ENCODE measurements at places on chromosomes 6 and 20. TPM values are rescaled to one million over a fixed set of nuclear protein-coding genes. Genes with fewer than 3 reads are reported as not detected.

Gene FAM209B
- total RNA-seq, result 1.5 TPM

Gene TRIM40
- total RNA-seq, result not detected

Gene BPI
- total RNA-seq, result not detected

Gene FNDC11
- 1.3 TPM for total RNA-seq

Gene SRPK1
- total RNA-seq, result 49.6 TPM

Gene MLN
- not detected for total RNA-seq

Gene RIPPLY2
- not detected for total RNA-seq

Gene LINC00237
- total RNA-seq, result 0.17 TPM

Gene KCNB1
- total RNA-seq, result 0.10 TPM

Gene RGL2
- total RNA-seq, result 54.7 TPM

Gene PTGIS
- total RNA-seq, result not detected

Gene RAET1E
- total RNA-seq, result not detected

- DNase-seq, result no peak
Measured at GRCh38 chr6:111782887-111783466, 90.3 kb downstream of the FYN start.

DNA sequence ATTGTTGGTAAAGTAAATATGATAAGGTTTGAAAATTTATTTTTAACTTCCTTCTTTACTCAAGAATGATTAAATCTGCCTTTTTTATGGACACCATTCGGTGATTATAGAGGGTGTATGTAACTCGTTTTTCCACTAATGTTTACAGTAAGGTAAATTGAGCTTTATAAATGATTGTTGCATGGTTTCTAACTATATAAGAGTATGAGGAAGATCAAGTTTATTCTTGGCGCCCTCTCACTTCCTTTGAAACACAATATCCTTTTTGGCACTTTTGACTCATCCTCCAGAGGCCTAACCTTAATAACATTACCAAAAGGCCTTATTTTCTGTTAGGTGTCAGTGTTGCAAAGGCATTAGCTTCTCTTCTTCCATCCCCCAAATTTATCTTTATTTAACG lies 41.8 kb upstream of the MTRF1L start:
- no peak for DNase-seq

GRCh38 chr6:1716396-1716795 lies 106.7 kb downstream of the FOXC1 start:
- DNase-seq, result no peak

GRCh38 chr20:31485450-31486339 lies 10.6 kb downstream of the REM1 start:
- DNase-seq, result no peak

DNA sequence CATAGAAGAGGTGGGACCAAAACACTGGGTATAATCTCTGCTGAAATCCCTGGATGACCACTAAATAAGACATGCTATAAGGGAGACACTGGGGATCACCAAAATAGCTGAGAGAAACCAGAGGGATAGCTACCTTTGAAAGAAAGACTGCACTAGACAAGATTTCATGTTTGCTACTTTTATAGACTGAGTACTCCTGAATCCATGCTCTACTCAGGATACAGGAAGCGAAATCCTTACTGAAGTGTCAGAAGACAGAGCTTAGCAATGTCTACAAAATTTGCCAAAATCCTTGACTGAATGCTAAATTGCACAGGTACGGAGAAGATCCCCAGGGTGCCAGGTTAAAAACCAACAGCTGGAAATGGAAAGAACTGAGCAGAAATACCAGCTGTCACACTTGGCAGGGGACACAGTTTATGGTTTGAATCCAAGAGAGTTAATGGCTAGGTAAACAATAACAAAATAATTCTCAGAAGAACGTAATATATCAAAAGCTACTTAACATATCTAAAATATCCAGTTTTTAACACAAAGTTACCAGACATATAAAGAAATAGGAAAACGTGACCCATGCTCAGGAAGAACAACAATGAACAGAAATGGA lies 125.4 kb downstream of the MAN1A1 start:
- DNase-seq, result no peak

DNA sequence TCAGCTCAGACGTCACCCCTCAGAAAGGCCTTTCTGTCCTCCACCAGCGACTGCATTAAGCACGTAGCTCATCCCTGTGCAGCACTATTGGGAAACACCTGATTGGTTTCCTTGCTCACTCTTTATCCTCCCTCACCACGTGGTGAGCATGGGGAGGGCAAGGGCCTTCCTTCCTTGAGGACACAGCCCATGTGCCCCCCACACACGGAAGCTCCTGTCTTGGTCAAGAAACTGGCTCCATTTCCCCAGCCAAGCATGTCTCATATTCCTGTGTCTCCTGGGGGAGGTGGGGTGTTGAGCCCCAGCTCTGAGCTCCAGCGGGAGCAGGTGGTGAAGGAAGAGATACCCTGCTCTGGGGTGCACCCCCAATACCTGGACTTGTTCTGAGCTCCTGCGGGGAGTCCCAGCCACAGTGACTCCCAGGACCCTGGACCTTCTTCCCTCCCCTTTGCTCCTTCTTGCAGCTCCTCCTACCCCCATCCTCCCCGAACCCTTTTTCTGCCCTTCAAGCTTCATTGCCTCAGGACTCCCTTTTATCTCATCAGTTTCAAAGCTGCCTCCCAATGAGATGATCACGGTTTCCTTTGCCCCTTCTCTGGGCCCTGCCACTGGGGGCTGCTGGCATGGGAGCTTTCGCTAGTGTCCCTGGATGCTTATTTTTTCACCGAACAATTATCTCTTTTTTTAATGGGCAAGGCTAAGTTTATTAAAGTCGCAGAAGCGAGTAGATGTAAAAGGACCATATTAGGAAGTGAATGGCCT lies 230.1 kb downstream of the TFAP2C start:
- no peak for DNase-seq

GRCh38 chr6:53766930-53767329 lies 27.9 kb upstream of the LRRC1 start:
- no peak for DNase-seq

DNA sequence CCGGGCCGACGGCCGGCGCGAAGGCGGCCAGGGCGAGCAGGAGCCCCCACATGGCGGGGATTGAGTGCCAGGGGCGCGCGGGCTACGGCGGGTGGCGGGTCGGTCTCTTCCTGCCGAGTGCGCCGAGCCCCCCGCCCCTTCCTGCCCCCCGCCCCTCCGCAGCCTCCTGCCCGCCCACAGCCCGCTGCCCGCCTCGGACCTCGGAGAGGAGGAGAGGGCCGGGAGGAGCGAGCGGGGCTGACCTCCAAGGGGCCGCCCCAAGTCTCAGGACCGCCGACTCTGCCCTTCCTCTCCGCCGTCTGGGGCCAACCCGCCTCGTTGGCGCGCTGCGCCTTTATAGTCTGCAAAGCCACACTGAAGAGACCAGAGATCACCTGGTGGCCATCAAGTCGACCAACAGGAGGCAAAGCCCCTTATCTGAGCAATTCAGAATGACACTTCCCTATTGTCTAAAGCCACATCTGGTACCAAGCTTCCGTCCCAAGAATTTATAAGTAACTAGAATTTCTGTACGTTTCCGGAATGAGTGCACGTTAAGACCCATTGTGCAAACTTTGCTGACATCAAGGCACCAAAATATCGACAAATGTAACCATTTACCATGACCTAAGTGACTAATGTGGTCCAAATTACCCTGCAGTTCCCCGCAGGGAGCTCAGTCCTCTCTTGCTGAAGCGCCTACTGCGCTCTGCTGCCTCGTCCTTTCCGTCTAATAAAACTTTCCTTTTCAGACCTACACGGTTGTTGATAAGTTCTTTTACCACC lies at the start of gene CPXM1:
TSS of gene CPXM1 (minus strand) at position 107 of the 765 bp plus-strand sequence. CDS start at position 52, 55 bp downstream.
- no peak for DNase-seq

GRCh38 chr6:154705471-154706113 lies 27.6 kb upstream of the SCAF8 start:
- no peak for DNase-seq

- DNase-seq, result no peak
Measured at GRCh38 chr6:137652961-137653705, 158.9 kb upstream of the OLIG3 start.

- DNase-seq, result no peak
Measured at GRCh38 chr6:11992086-11992485, 20.0 kb upstream of the HIVEP1 start.

- DNase-seq, result no peak
Measured at GRCh38 chr6:45844986-45845385, 170.7 kb downstream of the CLIC5 start.

- no peak for DNase-seq
Measured at GRCh38 chr6:160348223-160349019, at the start of gene SLC22A3. TSS of gene SLC22A3 (plus strand) at chr6:160348378. CDS start at chr6:160348420, 42 bp downstream.

DNA sequence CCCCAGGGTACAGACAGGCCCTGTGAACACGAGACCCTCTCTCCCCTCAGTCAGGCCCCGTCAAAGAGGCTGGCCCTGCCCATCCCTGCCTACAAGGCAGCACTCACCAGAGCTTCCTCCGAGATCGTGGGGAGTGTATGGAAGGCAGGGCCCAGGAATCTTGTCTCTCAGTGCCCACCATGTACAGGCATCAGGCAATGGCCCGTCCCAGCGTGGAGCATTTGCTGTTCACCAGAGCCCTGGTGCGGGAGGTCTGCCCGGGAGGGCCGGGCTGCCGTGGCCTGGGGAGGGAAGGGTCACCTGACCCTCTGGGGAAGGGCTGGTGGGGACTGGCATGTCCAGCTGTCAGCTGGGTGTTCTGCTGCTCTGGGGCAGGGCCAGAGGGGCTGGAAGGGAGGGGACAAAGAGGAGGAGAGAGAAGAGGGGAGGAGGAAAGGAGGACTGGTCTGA lies at the start of gene IP6K3:
TSS of gene IP6K3 (minus strand) at position 255 of the 450 bp plus-strand sequence. CDS start 11,429 bp downstream, outside the sequence.
- DNase-seq, result no peak

DNA sequence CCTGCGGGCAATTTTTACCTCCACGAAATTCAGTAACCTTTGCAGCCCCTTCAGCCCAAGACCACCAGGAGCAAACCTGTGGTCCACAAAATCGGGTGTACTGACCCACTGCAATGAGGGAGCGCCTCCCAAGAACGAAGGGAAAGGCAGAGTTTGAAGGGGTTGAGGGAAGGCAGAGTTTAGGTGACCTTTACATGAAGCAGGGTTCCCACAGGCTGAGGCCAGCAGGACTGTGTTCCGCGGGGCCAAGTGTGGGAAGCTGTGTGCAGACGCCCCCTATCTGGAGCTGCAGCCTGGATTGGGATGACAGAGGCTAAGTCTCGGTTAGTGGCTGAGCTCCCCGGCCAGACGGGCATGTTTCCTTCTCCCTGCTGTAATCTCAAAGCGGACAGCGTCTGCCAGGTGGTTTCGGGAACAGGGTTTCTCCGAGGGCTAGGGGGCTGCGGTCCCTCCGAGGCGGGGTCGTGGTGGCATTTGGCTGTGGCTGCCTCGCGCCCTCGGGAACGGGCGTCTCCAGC lies 826 bp upstream of the PYGB start:
- DNase-seq, result no peak

DNA sequence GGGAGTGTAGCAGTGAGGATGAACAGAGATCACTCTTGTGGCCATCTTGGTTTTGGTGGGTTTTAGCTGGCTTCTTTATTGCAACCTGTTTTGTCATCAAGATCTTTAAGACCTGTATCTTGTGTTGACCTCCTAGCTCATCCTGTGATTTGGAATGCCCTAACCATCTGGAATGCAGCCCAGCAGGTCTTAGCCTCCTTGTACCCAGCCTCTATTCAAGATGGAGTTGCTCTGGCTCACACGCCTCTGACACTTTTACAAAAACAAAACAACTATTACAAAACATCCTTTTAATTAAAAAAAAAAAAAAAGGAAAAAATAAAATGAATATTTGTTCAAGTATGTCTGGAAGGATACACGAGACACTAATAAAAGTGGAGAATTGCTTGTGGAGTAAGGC lies 62.4 kb downstream of the PHACTR2 start:
- DNase-seq, result no peak

- no peak for DNase-seq
Measured at GRCh38 chr6:1801401-1801800, 191.7 kb downstream of the FOXC1 start.

DNA sequence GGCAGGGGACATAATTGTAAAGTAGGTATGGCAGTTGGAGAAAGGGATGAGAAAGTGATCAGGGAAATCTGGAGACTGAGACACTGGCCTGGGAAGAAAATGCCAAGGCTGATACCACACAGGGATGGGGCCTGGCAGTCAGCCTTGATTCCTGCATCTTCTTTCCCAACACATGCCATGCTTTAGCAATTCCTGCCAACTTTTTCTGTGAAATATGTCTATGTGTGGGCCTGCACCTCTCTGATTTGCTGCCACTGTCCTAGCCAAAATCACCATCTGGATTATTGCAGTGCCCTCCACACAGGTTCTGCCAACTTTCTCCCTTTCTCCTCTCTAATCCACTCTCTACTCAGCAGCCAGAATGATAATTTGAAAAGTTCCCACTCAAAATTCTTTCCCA lies 759.8 kb upstream of the CITED2 start:
- no peak for DNase-seq

GRCh38 chr6:143872201-143872600 lies 7.9 kb downstream of the ZC2HC1B start:
- no peak for DNase-seq

- no peak for DNase-seq
Measured at GRCh38 chr6:89356642-89357170, 4.2 kb upstream of the UBE2J1 start.

Measured in activated B cell treated with CpG ODN at 0.5 μM for 24 hours (primary cell).